ENCODE measurements at places on chromosomes 4 and X.

DNA sequence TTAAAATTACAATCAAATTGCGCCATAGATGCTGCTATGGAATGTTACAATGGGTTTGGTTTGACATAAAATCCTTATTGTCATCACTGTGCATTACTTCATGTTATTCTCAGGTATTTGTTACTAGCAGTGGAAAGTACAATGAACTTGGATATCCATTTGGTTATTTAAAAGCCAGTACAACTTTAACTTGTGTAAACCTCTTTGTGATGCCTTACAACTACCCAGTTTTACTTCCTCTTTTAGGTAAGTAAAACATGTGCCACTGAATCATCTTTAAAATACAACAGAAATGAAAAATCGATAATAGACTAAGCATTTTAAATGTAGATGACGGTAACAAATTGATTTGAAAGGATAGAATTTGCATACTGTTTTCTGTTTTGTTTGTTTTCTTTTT is 35.6 kb downstream of the INTS6L start:
- DNase-seq, result no peak

DNA sequence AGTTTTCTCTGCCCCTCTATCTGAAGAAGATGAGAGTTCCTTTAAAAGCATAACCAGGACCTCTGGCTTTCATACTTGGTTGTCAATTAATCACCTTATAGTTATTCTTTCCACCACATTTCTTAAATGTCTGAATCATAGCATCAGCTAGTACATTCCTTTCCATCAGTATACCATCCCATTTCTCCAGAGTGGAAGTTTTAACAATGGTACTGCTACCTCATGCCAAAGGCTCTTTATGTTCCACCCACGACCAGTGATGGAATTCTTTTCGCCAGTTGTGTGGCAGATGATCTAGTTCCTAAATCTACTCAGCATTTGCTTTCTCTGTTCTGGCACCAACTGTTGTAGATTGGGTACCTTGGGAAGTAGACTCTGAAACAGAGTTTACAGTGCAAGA is 379.8 kb downstream of the ZNF674 start:
- DNase-seq, result no peak

DNA sequence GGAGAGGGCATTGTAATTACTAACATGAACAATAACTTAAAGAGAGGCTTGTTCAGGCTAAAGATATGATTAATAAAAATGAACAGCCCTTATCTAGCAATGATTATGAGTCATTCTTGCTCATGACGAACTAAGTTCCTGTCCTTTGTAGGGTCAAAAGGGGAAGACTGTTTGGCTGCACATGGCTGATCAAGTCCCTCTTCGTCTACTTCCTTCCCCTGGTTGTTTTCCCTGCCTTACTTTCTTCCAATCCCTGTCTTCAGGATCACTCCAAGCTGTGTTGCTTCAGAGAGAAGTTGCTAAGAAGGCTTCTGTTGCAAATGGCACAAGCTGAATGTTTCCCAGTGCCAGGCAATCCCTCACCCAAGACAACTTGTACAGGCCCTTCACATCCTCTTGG is 115.0 kb upstream of the HS3ST1 start:
- DNase-seq, result no peak

- DNase-seq, result peak; percentile 59
Observed at GRCh38 chr4:12926189-12927066, 557.7 kb downstream of the RAB28 start.

DNA sequence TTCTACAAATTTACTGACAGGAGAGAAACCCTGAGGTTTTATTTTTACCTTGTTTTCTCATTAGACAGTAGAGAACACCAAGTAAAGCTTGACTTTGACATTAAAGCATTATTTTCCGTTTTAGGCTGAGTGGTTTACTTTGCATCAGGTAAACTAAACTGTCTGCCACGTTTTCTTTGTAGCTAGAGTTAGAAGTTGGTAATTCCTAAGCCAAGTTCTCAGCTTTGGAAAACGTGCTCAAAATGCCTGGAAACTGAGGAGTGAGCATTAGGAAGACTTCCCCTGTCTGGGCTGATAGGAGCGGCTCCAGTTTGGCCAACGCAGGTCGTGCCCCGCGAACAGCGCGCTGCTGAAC is 819 bp downstream of the PDLIM3 start:
- peak; percentile 15 for DNase-seq

DNA sequence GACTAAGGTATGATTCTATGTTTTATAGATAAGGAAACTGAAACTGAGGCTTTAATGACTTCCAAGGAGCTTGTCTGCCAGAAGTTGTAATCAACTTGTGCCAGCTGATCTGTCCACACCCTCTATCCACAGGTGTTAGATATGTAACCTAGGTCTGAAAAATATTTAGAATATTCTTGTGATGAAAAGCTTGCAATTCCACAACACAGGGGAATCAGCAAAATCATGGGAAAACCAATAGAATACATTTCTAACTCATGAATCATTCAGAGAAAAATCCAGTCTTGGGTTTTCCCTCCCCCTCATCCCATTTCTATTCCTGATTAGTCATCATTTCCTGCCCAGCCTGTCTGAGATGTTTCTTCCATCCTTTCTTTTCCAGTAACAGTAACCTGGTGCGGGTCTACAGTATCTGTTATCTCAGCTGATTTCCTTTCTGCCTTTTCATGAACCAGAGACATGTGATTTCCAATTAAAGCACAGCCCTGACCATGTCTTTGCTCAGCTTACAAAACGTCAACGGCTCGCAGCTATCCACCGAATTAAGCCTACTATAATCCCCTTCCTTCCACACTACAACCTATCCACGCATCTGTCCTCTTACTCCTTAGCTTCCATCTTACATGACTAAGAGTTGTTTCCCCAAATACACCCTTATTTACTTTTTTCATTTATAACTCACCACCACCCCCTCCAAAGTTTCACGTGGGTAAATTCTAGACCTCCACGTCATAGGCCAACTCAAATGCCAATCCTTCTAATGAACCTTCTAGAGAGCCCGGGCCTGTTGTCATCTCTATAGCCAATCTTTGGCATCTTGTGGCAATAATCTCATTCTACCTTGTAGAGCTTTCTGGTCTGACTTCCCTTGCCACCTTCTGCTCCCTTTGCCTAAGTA is 961 bp upstream of the NOCT start:
- peak; percentile 45 for DNase-seq

DNA sequence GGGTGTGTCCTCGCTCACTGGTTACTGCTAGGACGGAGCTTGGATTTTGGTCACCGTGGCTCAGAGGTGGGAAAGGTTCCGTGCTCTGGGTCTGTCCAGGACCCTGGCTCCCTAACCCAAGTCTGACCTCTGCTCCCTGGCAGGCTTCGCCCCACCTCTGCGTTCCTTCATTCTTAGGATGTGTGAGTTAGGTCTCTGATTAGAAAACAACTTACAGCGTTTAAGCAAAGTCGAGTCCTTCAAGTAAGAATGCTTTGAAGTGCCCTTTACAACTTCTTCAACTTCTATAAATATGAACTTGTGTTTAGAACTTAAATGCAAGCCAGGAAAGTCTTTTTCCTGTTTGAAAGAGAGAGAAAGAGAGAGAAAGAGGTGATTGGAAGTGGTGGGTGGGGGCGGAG is 891 bp downstream of the TLR2 start:
- DNase-seq, result no peak

DNA sequence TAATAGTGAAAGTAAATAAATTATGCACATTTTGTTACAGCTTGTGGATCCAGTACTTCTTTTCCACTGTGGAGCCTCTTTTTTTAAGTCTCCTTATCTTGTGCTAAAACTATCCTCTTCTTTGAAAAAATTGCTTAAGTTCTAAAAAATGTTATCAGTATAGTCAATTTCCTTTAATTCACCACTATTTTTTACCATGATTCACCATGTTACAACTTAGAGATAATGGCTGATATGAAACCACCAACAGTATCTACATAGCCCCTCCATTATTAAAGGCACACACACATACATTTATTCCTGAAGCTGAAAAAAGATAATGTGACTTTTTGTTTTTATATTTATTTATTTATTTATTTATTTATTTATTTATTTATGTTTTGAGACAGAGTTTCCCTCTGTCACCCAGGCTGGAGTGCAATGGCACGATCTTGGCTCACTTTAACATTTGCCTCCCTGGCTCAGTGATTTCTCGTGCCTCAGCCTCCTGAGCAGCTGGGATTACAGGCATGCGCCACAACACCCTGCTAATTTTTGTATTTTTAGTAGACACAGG is 243.2 kb downstream of the SPOCK3 start:
- no peak for DNase-seq

- no peak for DNase-seq
Observed at GRCh38 chr4:138500869-138501268, 258.7 kb upstream of the SLC7A11 start.

DNA sequence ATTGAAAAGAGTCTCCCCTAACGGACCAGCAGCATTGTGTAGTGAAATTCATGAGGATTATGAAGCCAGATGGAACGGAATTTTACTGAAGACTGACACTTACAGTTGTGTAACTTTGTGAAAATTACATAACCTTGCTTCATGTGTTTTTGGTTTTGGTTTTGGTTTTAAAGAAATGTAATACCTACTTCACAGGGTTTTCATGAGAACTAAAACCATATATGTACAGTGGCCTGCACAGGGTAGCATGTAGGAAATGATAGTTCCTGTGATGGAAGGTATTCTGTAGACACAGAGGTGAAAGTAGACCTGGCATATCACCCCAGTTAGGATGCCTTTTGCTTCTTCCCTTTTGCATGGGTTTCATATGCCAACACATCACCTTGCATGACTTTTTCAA is 247.0 kb downstream of the BANK1 start:
- no peak for DNase-seq

DNA sequence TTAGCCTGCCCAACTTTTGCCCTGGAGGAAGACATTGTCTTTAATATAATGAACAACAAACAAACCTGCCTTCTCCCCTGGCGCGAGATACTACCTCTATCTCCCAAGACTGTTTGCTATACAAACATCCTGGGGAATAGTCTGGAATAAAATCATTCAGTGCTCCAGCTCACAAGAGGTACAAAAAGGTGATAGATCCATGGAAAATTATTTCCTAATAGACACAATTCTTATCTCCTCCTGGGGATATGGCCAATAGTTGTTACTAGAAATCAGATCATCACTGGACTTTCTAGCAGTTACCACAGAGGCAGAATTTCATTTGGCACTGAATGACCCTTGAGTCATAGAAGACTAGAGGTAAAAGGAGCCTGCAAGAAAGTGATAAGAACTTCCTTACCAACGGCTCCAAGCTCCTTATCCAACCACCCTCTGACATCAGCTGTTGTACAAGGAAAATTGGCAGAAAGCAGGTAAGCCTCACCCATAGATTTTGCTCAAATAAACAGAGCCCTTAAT is 38.1 kb downstream of the MID1 start:
- peak; percentile 1 for DNase-seq

GRCh38 chrX:112359906-112360305 is 277.3 kb upstream of the TRPC5 start:
- no peak for DNase-seq

DNA sequence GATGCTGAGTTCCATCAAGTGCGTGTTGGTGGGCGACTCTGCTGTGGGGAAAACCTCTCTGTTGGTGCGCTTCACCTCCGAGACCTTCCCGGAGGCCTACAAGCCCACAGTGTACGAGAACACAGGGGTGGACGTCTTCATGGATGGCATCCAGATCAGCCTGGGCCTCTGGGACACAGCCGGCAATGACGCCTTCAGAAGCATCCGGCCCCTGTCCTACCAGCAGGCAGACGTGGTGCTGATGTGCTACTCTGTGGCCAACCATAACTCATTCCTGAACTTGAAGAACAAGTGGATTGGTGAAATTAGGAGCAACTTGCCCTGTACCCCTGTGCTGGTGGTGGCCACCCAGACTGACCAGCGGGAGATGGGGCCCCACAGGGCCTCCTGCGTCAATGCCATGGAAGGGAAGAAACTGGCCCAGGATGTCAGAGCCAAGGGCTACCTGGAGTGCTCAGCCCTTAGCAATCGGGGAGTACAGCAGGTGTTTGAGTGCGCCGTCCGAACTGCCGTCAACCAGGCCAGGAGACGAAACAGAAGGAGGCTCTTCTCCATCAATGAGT is 46.6 kb downstream of the RHOH start:
- no peak for DNase-seq

- no peak for DNase-seq
Observed at GRCh38 chr4:10701702-10702460, 17.3 kb upstream of the CLNK start.

- DNase-seq, result no peak
Observed at GRCh38 chrX:124018023-124018422, 56.5 kb downstream of the STAG2 start.

- no peak for DNase-seq
Observed at GRCh38 chr4:10333942-10334341, 123.3 kb downstream of the ZNF518B start.

DNA sequence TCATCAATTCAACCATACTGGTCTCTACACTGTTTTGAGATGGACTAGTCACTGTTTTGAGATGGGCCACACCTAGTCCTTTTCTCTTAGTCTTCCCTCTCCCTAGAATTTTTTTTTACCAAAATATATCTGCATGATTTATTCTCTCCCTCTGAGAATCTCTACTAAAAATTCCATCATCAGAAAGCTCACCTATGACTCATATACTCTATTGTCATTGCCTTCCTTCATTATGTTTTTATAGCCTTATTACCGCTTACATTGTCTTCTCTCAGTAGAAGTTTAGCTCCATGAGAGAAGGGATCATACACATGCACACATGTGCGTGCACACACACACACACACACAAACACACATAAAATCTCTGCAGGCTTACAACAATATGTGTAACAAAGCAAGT is 303.6 kb downstream of the PCDH10 start:
- no peak for DNase-seq

DNA sequence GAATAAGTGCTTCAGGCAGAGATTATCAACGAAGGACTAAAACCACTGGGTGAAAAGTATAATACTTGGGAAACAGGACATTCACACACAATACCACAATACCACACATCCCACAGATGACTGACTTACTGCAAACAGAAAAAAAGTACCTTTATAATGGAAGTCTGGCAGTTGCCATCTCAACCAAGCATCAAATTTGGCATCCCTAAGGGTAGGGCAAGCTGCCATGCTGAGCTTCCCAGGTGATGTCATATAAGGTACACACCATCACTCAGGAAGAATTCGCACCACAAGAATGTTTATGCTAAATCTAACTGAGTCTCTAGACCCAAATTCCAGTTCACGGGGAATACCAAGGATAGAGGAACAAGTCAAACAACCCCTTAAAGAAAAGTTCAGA is 9.1 kb downstream of the QDPR start:
- DNase-seq, result no peak

- no peak for DNase-seq
Observed at GRCh38 chr4:8507196-8507570, 66.6 kb downstream of the TRMT44 start.

- no peak for DNase-seq
Observed at GRCh38 chr4:146443525-146443924, 78.2 kb downstream of the SLC10A7 start.

- DNase-seq, result peak; percentile 95
Observed at GRCh38 chr4:89681219-89681618, 155.7 kb downstream of the SNCA start.

- no peak for DNase-seq
Observed at GRCh38 chr4:53865054-53865453, 199.4 kb downstream of the CHIC2 start.

GRCh38 chr4:56130606-56131155 is 181.9 kb downstream of the CEP135 start:
- DNase-seq, result peak; percentile 62

Measured in NCI-H69 (cell line).